AML-193 (cell line): ENCODE measurements at places on chromosomes 7 and 10.

DNA sequence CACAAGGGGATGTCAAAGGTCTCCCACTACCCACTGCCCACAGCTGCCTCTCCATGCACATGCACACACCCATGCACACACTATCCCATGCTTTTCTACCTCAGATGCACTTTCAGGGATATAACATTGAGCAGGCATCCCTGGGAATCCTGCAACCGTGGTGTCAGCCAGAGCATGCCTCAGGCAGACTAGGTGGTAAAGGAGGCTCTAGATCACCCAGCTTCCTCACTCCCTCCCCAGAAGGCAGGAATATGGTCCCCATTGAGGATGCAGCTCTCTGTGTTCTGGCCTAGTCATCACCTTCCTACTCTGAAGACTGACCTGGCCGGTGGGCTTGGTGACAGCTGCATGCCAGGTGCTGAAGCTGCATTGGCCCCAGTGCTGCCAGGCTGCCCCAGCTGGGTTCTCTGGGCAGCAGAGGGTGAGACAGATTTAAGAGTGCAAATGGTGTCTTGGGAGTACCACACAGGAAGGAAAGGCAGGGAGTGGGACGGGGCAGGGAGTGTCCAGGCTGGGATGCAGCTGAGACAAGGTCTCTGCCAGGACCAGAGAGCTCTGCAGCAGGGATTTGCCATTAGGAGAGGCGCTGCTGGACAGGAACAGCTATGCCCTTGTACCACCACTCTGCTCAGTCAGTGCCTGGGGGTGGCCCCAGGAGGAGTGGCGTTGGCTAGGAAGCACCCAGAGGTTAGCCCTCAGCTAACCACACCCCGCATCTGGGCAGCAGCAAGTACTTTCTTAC lies 53.4 kb upstream of the GDF10 start:
- no peak for DNase-seq

DNA sequence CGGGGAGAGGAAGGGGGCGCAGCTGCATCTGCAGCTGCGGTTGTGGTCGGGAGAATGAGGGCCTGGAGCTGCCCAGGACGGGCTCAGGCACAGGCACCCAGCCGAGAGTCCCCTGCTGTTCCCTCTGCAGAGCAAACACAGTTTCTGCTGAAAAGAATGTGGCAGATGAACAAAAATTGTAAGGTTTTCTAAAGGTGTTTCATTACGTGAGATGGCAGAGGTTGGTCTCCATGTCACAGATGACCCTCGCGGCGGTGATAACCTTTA lies 456.2 kb downstream of the DNAJB6 start:
- DNase-seq = no peak

DNA sequence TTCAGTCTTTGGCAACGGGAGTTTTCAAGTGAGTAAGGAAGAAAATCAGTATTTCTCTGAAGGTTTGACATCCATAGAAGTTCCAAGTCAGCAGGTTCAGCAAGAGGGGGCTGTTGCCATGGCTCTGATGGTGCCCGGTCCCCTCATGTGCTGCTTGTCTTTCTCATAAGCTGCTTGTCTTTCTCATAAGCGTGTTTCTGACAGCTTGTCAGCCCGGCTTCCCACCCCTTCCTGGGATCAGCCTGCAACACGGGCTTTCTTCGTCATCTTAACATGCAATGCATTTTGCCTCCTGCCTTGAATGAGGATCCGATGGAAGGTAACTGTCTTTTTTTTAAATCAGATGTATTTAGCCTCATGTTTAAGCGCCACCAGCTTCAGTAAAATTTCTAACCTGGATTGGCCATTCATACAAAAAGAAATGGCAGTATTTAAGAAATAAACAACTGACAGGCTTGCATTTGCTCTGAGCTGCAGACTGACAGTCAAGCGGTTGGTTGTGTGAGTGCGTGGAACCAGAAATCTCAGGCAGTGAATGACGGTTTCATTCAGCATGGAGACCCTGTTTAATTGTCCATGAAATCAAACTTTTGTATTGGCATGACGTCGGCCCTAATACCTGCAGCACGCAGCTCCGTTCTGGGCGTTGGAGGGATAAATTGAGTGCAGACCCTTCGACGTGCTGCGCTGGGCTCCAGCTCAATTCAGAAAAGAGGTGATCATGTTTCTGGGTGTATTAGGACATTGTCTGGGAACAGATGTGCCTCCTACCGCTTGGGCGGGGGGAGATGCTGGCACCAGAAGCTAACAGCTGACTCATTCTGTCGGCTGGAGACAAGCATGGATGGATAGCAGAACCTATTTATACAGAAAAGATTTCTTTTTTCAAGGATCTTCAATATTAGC lies 454.7 kb upstream of the FOXK1 start:
- DNase-seq = no peak

DNA sequence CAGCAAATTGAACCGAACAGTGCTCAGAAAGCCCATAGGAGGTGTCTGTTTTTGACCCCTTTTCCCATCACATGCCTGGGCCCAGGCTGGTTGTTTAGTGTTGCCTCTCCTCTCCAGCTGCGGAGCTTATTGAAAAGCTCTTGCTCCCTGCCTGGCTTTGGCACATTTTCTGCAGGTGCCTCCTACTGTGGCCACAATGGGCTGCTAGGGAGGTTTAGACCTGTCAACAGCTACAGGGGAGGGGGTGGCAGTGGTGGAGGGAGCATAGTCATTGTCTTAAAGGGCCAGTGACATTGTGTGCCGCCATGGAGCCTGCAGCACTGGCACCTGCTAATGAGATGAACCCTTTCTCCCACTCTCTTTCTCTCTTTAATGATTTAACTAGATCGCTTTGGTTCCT lies 13.2 kb upstream of the ENO4 start:
- DNase-seq = no peak

GRCh38 chr10:76911184-76911583 lies 726.4 kb downstream of the KCNMA1 start:
- DNase-seq = no peak

DNA sequence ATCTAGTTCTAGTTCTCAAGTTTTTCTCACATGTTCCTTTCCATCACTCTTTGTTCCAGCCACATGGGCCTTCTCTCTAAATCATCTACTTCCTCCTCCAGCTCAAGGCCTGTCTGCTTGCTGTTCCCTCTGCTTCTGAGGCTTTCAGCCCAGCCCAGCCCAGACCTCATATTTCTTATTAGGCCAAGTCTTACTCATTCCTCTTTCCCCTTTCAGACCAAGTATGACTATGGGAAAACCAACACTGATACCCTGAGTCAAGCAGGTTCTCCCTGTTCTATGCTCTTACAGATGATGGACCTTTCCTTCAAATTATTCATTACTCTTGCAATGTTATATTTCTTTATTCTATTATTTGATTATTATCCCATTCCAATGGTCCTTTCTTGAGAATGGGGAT lies 80.3 kb upstream of the SEM1 start:
- DNase-seq = no peak

GRCh38 chr7:105587909-105588635 lies 6.8 kb upstream of the EFCAB10 start:
- no peak for DNase-seq

DNA sequence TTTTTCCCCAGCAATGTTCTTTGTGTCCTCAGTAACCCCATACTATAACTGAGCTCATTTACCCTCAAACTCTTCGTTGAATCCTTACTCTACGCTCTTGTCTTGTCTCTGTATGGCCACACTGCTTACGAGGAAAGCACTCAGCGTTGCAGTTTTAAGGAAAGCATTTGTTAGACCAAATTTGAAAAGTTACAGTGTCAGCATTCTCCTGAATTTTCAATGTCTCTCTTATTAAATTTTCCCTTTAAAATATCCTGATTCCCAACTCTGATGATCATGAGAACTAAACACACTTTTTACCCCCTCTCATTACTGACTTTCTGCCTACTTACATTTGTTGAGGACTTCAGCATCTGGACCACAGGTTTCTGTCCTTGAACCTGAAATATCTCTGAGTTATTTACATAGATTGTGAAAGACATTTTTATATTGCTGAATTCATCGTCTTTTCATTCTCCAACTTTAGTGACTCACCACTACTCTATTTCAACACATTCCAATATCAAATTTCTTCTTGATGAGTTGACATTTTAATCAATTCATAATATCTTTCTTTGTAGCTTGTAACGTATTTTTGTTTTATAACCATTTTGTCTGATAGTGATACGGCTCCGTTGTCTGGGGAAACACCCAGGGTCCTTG lies 19.8 kb upstream of the VWDE start:
- no peak for DNase-seq

DNA sequence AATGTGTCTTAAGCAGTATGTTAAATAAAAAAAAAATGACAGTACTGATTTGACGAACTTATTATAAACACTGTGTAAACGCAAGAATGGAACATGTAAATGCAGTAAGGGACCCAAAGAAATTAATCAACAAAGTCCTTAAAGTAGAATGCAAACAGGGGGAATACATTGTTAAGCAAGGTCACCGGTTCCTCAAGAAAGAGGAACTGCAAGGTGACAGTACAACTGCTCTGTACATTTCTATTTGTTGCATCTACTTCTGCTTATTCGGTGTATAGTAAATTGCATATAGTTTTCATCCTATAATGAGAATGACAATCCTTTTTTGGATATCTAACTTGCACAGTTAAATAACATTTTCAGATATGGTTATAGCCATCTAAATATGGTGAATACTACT lies 387.0 kb upstream of the SEMA3D start:
- DNase-seq = peak; percentile 72

- no peak for DNase-seq
Observed at GRCh38 chr7:20121404-20121803, 95.8 kb downstream of the MACC1 start.

GRCh38 chr10:70283445-70284399 lies at the start of gene NPFFR1:
NPFFR1 (minus strand) TSS chr10:70284004; CDS start chr10:70283676, 328 bp downstream.
- no peak for DNase-seq
